ENCODE measurements at places on chromosomes 13 and 19. TPM values are rescaled to one million over a fixed set of nuclear protein-coding genes. Genes with fewer than 3 reads are reported as not detected.
A peak's percentile ranks its signal among the peaks of the same experiment; 100 is the strongest.

The KLK1 gene
- polyA plus RNA-seq = 6.6 TPM

DNA sequence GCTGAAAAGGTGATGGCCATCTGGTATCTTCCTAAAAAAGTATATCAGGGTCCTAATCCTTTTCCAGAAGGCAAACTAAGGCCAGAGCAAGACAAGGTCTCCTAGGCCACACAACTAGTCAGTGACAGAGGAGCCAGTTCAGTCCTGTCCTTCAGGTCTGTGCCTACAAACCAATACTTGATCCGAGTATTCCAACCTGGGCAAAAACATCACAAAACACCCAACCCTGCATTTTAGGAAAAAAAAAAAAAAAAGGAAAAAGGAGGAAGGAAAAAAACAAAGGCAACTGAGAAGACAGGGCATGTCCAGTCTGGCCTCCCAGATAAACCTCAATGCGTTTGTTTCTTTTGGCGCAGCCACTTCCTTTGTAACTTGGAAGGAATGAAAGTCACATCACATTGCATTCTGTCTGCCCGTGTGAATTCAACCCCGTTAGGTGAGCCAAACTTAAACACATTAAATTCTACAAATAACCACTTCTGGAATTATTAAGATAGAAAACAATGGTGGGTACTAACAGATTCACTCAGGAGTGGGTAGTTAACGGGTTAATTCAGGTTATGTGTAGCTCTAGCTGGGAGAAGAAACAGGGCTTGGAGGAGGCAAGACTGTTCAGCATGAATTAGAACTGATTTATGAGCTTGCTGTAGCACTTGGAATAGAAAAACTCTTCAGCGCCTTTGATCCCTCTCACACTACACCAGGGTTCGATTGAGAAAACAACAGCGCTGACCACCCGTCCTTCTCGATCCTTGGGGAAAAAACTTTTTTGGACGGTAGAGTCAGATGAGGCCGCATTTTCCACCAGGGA lies 43.0 kb upstream of the HNRNPA1L2 start:
- H3K27ac ChIP-seq = peak overlapping the region; percentile 63
- no peak for DNase-seq
- peaks cover 5% of the 10 kb centered on the region for H3K4me1 ChIP-seq

DNA sequence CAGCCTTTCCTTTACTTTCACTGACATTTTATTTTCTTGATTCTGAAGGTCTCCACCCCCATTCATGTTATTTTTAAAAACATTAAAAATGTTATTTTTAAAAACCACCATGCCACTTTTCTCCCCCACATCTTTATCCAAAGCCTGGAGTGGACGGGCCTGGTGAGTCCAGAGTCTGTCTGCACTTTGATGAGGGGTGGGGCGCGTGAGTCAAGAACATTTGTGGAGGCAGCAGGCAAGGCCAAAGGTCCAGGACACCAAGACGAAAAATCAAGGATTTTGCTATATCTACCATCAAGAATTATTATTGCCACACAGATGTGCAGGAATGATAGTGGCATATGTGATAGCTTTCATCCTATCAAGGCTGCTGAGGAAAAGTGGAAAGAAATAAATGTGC lies 224.9 kb downstream of the FGF9 start:
- H3K4me1 ChIP-seq = peaks cover 3% of the 10 kb centered on the region
- H3K27ac ChIP-seq = peak overlapping the region; percentile 48
- H3K36me3 ChIP-seq = no peaks in the 10 kb centered on the region
- DNase-seq = no peak

The FAM216B gene
- 2.2 TPM for polyA plus RNA-seq

The FAM98C gene
- polyA plus RNA-seq = 27.7 TPM

The SIGLEC5 gene
- not detected for polyA plus RNA-seq

GRCh38 chr19:32287811-32288227 lies 57.6 kb upstream of the ZNF507 start:
- no peaks in the 10 kb centered on the region for H3K4me1 ChIP-seq
- H3K27ac ChIP-seq = no peak overlapping the region
- DNase-seq = peak; percentile 81
- H3K4me3 ChIP-seq = no peak overlapping the region

The SHD gene
- polyA plus RNA-seq = 4.6 TPM

DNA sequence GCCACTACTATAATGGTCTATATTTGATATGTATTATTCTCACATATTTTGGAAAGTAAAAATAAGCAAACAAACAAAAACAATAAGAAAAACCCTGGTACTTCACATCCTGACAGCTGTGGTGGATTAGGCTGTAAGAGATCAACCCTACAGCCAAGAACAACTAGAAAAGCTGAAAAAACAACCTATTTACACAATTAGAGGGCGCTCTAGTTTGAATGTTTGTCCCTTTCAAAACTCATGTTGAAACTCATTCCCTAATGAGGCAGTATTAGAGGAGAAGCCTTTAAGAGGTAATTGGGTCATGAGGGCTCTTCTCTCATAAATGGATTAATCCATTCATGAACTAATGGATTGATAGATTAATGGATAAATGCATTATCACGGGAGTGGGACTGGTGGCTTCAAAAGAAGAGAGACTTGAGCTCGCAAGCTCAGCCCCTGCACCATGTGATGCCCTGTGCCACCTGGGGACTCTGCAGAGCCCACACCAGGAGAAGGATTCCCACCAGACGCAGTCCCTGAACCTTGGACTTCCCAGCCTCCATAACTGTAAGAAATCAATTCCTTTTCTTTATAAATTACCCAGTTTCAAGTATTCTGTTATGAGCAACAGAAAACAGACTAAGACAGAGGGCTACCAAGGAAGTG lies 733.9 kb upstream of the ARGLU1 start:
- H3K27me3 ChIP-seq = no peaks in the 10 kb centered on the region
- H3K36me3 ChIP-seq = no peaks in the 10 kb centered on the region
- H3K4me1 ChIP-seq = no peaks in the 10 kb centered on the region
- DNase-seq = no peak
- H3K4me3 ChIP-seq = no peak overlapping the region
- no peak overlapping the region for H3K27ac ChIP-seq

Measured in hepatocyte (in vitro differentiated cells).